ENCODE measurements at places on chromosomes 3 and 15.

DNA sequence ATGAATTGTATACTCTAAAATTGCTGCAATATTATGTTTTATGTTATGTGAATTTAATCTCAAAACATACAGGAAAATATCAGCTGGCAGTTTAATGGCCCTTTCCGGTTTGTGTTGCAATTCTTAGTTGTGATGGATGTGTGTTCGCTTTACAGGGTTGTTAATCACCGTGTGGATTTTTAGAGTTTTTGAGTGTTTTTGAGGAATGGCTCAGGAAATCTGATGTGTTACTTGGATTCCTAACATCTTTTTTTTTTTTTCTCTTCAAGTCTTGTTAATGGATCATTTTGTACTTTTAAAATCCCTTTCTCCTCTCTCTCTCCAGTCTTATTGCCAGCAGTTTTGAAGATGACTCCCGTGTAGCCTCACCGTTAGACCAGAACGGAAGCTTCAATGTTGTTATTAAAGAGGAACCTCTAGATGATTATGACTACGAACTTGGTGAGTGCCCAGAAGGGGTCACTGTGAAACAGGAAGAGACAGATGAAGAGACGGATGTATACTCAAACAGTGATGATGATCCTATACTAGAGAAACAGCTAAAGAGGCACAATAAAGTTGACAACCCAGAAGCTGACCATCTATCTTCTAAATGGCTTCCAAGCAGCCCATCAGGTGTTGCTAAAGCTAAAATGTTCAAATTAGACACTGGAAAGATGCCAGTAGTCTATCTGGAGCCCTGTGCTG lies 35.7 kb downstream of the MGA start:
- no peak for DNase-seq

DNA sequence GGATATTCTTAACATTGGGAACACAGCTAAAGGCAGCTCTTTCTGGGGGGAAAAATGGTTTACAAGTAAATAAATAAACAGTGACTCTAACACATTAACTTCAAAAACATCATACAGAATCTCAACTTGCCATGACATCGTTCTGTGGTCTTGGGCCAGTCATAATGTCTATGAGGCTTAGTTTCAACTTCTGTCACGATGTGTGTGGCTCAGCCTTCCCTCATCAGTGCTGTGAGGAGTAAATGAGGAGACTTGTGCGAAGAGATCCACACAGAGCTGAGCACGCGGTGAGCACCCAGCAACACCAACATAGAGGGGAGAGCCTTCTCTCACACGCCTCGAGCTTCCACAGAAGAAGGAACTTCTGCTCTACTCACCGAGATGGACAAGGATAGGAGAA lies 49.0 kb downstream of the DZIP1L start:
- no peak for DNase-seq

DNA sequence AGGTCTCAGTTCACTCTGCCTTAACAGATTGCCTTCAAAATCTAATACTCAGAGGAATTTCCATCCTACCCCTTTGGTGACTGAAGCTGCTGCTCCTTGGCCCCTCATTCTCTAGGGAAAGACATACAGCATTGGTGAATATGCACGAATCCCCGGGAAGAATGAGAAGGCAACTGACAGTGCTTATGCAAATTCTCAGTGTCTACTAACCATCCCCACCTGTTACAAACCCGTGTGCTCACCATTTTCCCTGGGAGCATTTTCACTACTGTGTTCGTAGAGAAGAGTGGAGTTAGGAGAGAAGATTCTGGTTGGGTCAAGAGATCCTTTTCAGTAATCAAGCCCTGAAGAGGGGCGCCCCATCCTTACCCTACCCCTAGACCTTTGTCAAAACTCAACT lies 37.7 kb downstream of the SYNM start:
- no peak for DNase-seq

- no peak for DNase-seq
Observed at GRCh38 chr3:41411065-41411464, 211.8 kb downstream of the CTNNB1 start.

DNA sequence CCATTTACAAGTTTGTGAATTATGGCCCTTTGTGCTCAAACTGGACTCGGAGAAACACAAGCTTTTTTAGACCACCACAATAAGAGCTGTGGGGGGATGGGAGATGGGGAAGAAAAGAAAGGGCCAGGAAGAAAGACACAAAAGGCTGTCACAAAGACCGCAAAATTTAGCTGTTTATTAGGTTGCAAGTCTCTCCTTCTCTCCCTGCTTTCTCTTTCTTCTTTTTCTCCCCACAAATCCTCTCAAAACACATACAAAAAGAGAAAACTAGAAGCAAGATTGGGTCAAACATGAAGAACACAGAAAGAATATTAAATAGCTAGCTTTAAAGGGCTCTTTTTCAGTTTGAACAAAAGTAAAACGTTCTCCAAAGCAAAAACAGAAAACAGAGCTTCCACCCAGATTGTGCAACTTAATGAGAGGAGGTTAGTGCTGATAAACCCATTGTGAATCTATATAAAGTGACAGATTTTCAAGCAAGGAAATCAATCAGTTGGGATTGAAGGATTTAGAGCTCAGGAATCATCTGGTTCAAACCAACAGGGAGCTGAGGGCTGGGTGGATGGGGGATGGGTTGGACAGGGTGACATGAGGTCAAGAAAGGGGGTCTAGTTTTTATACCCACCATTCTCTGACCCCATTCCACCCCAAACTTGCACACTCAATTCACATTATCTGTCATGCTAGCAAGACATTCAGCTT lies 87.3 kb downstream of the DHX30 start:
- DNase-seq: no peak

DNA sequence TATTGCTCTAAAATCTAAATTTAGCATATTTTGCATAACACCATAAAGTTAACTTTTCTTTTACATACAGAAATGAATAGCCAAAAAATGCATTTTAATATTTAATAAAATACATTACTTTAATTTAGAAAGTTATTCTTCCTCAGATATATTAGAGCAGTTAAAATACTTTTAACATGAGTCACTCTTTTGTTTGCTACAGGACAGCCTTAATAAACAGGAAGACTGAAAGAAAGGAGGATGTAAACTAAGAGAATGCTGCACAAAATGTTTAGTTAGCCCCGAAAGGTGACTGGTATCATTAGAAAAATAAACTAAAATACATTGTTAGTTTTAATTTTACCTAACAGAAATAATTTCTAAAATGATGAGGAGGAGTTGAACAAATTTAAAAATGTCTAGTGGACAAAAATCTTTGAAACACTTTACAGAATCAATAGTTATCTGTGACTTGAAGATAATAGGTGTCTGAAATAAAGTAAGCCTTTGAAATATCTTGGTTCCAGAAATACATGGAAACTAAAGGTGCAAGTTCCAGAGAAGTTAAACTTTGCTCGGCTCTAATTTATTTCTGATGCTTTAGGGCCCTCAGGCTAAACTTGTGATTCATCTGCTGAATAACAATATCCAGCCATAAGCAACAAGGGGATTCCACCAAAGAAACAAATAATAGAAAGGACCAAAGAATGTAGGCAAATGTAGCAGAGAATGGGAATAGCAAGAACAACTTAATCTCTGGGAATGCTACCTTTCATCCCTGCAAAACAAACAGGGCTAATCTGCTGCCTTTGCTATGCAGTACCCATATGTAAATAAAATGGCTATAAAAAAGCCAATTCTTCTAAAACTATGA lies 138.3 kb upstream of the UBP1 start:
- no peak for DNase-seq

- no peak for DNase-seq
Observed at GRCh38 chr15:87939848-87940457, 316.6 kb downstream of the NTRK3 start.

DNA sequence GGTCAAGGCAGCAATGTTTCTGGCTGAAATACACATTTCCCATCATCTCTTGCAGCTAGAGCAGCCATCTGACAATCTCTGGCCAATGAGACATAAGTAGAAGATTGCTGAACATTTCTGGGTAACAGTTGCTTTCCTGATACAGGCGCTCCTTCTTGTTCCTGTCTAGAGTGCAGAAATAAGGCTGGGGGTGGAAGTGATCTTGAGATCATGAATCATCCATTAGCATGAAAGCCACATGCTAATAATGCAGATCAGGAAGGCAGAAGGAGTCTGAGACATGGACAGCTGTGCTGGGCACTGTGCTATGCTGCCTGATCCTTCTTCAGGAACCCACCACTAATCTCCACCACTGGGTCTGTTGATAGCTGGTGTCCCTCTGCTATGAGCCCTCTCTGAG lies 14.8 kb upstream of the TMEM108 start:
- DNase-seq: no peak

GRCh38 chr3:38396861-38397260 lies 50.3 kb downstream of the XYLB start:
- DNase-seq: no peak

GRCh38 chr3:99023590-99024192 lies 122.2 kb upstream of the DCBLD2 start:
- no peak for DNase-seq

DNA sequence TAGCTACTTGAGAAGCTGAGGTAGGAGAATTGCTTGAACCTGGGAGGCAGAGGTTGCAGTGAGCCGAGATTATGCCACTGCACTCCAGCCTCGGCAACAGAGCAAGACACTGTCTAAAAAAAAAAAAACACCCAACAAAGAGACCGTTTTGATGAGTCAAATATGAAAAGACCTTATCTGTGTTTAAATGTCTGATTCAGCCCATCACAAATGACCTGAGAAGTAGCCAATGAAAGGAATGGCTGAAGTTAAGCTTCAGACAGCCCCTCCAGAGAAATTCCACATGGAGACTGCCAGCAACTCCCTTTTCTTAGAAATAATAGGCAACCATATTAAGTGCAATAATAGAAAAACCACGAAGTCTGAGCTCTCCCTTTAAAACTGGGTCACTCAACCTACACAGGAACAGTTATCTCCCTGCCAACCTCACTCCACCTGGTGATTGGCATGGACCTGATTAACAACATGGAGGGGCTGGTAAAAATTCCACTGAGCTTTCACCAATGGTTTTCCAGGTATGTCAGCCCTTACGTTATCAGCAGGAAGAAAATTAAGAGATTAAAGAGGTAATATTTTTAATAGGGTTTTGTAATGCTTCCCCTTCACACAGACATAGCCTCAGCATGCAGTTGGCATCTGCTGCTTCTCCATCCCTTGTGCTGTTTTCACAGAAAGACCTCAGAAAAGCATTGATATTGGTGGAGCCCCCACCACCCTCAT lies 238.1 kb upstream of the STT3B start:
- no peak for DNase-seq

DNA sequence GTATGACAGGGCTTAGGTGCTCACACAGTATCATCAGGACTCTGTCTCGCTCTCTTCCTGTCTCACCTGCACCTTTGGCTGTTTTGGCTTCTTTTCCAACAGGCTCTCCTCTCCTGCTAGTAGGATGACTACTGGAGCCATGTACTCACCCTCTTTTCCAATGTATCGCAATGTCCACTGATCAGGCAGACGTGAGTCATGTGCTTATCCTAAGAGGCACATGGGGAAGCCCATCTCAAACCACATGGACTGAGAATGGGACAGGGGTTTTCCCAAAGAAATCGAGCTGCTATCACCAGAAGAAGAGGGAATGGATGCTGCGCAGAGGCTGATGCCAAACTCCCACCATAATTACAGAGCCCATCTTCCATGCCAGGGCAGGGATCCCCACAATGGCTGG lies 180.6 kb downstream of the IL5RA start:
- DNase-seq: no peak

DNA sequence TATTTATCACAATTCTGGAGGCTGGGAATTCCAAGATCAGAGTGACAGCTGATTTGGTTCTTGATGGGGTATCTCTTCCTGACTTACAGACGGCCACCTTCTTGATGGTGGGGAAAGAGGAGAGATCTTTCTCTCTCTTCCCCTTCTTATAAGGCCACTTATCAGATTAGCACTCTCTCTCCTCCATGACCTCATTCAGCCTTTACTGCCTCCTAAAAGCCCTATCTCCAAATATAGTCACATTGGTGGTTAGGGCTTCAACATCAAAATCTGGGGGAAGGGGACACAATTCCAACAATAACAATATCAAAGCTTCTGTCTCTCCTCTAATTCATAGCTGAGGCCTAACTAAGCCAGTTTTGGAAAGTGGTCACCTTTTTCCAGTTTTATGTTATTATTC lies 91.7 kb upstream of the MBNL1 start:
- no peak for DNase-seq

DNA sequence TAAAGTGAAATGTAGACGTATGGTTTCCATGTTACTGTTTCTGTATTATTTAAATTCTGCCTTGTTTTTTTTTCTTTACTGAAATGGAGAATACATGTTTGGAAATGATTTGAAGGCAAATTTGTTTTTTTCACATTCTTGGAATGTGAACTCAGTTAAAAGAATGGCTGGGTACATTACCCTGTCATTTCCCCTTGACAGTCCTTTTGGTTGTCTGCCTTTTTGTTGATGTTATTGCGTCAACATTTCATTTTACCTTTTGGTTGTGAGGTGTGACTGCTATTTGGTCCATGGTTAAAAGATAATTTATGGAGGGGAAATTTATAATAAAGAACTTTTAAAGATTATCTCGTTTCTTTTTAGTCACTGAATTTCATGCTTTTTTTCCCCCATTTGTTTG lies 3.2 kb upstream of the GPR171 start:
- no peak for DNase-seq

DNA sequence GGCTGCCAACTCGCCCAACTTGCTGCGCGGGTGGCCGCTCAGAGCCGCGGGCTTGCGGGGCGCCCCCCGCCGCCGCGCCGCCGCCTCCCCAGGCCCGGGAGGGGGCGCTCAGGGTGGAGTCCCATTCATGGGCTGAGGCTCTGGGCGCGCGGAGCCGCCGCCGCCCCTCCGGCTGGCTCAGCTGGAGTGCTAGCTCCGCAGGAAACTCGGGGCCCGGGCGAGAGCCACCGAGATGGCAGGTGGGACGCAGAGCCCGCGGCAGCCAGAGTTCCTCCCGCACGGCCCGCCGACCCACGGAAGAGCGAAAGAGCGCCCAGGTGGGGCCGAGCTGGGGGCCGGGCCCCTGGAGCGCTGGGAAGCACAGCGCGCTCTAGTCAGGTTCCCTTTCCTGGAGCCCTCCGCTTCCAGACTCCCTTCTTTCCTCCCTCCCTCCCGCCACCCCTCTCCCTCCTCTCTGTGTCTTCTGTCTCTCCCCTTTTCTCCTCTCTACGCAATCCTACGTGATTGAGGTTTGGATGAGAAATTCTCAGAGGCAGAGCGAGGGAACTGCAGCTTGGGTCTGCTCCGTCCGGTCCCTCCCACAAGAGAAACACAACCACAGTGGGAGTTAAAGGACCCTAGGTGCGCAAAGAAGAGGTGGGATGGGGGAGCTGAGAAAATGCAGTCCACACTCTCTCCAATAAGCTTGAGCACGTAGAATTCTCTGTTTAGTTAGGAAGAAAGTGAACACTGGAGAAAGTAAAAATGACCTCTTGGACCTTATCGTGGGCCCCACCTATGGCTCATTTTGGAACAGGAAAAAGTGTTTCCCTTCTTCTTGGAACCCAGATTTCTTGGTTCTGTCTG lies 317.3 kb downstream of the FGF12 start:
- no peak for DNase-seq

- DNase-seq: no peak
Observed at GRCh38 chr3:40057077-40057476, 247.7 kb downstream of the MYRIP start.

- no peak for DNase-seq
Observed at GRCh38 chr3:142940472-142940871, 23.0 kb downstream of the PAQR9 start.

All from stimulated activated CD4-positive, alpha-beta T cell treated with anti-CD3 and anti-CD28 coated beads, Interleukin-1b, Interleukin-23, amount 100 ng/mL, for 1 hour (primary cell).